ENCODE measurements at places on chromosomes 13 and 19.

DNA sequence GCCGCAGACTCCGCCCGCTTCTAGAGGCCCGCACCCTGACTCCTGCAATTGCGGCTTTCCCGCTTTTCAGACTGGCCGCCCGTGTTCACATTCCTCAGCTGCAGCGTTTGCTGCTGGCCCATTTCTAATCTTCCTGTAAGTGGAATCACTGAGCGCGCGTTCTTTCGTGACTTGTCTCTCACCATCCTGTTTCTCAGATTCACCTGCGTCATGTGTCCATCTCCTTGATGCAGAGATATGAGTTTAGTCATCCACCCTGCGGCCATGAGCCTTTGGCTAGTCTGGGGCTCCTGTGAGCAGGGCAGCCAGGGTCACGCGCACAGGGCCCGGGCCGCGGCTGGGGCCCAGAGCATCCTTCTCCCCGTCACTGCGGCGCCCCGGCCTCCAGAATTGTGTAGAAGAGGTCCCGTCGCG, 110.0 kb downstream of the CRYL1 start:
- no peak for DNase-seq

- DNase-seq = no peak
These were observed 448.1 kb upstream of the MIR17HG start for GRCh38 chr13:90899416-90899815.

- DNase-seq = no peak
These were observed 37.9 kb downstream of the OR10H4 start for GRCh38 chr19:15986701-15987100.

- DNase-seq = no peak
These were observed 1464.5 kb upstream of the SLC10A2 start for GRCh38 chr13:104530741-104531140.

- no peak for DNase-seq
These were observed 36.2 kb upstream of the LRCH1 start for GRCh38 chr13:46516599-46517338.

Measured in activated T-cell treated with anti-CD3 and anti-CD28 coated beads for 24 hours (primary cell).